ENCODE measurements at places on chromosomes 5 and 9.
A peak's percentile ranks its signal among the peaks of the same experiment; 100 is the strongest.

GRCh38 chr5:142378737-142379634 lies 54.2 kb upstream of the SPRY4 start:
- no peak for DNase-seq

DNA sequence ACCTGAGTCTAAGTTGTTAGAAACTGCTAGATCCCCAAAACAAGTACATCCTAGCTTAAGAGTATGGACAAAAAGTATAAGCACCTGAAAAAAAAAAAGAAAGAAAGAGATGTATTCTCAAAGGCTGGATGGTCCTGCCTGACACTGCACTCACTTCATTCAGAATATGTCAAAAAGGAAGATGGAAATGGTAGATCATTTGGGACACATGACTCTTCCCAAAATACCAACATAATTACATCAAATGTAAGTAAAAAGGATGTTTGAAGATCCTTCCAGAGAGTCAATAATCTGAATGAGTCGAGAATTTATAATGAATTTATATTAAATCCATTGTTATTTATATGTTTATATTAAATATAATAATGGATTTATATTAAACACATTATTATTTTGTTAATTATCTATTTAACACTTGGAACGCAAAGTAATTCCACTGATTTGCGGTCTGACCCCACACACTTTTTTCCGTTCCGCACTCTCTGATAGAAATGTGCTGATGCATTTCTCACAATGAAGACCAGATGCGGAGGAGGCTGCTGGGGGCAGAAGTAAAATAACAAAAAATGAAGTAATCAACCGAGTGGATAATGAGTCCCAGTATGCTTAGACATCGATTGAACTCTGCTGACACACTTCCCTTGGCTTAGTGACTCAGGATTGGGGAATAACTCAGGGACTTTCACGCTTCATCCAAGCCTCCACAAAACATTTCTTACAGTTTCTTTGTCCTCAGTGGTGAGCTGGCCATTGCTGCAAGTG lies 201.2 kb downstream of the ADAMTS12 start:
- DNase-seq = no peak

DNA sequence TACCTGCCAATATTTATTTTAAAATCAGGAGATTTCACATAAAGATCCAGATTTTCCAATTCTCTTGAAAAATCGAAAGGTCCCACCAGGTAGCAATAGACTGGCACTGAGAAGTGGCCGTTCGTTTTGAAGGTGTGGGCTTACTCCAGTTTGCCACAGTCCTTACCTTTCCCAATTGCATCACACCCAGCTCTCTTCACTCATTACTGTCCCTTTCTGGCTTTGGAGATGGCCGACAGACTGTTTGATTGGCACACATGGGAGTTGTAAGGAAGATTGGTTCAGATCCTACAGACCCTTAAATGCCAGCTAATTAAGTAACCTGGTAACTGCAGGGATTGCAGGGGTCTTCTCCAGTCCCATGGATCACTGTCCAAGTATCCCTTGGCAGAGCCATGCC lies 68.7 kb upstream of the LARP1 start:
- DNase-seq = no peak

DNA sequence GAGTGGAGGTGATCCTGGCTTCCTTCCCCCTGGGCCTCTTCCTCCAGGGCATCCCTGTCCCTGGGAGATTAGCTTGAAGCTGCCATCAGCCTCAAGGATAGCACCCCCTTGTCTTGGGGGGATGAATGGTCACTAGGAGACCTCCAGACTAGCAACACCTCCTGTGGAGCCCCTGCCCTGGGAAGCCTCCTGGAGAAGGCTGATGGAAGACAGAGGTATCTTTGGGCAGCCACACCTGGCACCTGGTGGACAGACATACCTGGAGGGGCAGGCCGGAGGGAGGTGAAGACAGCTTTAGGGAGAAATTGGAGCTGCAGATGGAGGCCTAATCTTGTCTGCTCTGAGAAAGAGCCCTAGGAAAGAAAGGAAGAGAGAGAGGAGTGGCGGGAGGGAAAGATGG lies 9.0 kb upstream of the TTLL11 start:
- no peak for DNase-seq

GRCh38 chr9:89361816-89362646 lies 43.7 kb downstream of the SECISBP2 start:
- no peak for DNase-seq

GRCh38 chr9:107952773-107953172 lies 463.2 kb upstream of the KLF4 start:
- DNase-seq = no peak

- peak; percentile 29 for DNase-seq
These were observed 6.4 kb upstream of the JMY start for GRCh38 chr5:79229357-79230174.

DNA sequence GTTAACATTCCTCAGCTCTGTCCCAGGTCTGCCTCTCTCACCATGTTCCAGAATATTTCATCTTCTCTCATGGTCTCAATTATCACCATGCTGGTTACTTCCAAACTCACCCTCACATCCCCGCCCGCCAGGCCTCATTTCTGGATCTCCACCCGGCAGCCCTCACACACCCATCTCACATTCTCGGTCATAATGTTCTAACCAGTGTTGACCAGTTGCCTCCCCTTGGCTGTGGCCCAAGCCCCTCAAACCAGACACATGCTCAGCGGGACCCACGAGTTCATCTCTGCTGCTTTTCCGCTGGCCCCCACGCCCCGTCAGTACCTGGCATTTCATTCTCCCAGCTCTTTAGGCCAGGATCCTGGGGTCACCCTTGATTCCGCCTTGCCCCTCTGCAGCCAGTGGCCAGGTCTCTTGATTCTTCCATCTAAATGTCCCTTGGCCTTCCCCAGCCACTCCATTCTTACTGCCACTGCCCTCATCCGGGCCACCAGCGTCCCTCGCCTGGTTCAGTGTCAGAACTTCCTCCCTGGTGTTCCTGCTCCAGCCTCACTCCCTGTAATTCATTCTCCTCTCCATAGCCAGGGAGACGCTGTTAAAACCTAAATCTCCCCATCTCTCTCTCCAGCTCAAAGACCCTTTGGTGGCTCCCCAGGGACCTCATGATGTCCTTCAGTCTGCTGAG lies 141.7 kb downstream of the MVB12B start:
- no peak for DNase-seq

DNA sequence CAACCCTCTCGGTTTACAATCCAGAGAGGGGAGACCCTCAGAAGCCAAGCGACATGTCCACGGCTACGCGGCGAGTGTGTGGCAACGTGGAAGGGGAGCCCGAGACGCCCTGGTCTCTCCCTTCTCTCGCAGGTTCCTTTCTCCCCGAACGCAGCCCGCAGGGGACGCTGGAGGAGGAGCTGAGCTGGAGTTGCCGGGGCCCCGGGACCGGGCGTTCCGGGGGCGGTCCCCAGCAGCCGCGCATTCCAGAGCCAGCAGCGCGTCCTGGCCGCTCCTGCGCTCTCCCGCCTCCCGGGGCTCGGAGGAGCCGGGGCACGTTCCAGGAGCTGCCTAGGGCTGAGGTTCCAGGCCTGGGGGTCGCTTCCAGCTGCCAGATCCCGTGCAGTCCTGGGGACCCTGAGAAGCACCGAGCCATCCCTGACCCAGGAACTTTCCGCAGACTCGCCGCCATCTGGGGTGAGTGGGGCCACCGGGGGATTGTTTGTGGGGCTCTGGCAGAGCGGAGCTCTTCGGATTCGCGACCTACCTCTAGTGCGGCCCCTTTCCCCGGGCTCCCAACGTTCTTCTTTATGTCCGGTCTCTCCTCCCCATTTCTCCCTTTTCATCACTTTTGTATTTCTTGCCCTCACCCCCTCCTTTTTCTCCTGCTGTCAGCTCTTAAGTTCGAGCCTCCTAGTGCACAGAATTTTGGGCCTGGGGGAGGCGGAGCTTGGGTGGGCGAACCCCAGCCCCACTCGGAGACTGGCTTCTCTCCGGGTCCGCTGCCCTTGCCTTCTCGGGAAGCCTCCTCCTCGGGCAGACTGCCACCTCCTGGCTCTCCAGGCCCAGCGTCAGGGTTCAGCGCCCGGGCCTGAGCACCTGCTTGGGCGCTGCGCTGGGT lies at the start of gene SMIM3:
Gene SMIM3, plus strand, starts transcription at position 241 of the 880 bp plus-strand sequence. CDS start 16,684 bp downstream, outside the sequence.
- peak; percentile 69 for DNase-seq

All from GM10248 (cell line).